Head of caudate nucleus (tissue), 42 donors: ENCODE measurements at places on chromosomes 1 and 21.

- no peak for DNase-seq
Observed at GRCh38 chr1:38074302-38074677, 27.7 kb upstream of the POU3F1 start.

DNA sequence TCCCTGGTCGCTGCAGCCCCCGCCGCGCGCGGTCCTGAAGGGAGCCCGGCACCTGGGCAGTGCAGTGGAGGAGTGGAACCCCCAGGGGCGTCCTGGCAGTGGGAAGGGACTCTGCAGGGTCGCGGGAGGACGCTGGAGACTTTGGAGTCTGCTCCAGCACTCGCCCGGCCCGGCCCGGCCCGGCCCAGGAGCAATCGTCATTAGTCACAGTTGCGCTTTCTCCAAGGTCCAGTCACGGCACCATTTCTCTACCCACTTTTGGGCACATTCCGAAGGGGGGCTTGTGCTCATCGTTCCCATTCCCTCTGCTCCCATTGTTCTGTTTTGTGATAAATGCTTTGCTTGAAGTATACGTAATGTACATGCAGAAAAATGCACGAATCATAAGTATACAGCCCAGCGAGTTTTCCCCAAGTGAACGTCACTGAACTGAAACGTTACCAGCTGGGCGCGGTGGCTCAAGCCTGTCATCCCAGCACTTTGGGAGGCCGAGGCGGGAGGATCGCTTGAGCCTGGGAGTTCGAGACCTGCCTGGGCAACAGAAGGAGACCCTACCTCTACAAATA is 999 bp downstream of the THAP3 start:
- no peak for DNase-seq

DNA sequence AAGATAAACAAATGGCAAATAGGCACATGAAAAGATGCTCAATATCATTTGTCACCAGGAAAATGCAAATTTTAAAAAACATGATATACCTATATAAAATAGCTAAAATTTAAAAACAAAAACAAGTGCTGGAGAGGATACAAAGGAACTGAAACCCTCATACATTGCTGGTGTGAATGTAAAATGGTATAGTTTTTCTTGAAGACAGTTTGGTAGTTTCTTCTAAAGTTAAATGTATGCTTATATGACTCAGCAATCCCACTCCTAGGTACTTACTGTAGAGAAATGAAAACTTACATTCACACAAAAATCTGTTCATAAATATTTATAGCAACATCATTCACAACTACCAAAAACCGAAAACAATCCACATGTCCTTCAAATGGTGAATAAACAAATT is 11.2 kb downstream of the TAF12 start:
- no peak for DNase-seq

- DNase-seq = no peak
Observed at GRCh38 chr1:109243860-109244552, 5.3 kb upstream of the CELSR2 start.

- no peak for DNase-seq
Observed at GRCh38 chr21:32001390-32001789, 128.6 kb downstream of the HUNK start.

GRCh38 chr1:45644661-45645060 is 20.8 kb upstream of the CCDC17 start:
- DNase-seq = no peak

- DNase-seq = no peak
Observed at GRCh38 chr1:185094761-185095160, 49.4 kb downstream of the RNF2 start.

GRCh38 chr1:85376356-85376755 is 88.6 kb downstream of the DDAH1 start:
- DNase-seq = no peak

DNA sequence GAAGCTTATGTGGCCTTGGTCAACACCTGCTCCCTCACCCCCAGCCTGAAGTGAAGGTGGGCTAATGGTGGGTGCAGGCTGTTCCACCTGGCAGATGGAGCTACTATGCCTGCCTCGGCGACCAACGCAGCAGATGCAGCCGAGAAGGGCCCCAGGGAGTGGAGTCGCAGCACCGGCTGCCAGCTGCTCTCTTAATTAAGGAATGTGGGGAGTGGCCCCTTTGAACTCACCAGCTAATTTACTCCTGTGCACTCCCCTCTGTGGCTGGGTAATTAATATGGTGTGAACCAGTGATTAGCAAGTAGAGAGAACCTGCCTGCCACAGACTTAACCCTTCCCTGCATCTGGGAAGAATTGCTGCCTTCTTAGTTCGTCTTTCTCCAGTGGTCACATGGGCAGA is 3.3 kb upstream of the SLAMF8 start:
- DNase-seq = no peak

DNA sequence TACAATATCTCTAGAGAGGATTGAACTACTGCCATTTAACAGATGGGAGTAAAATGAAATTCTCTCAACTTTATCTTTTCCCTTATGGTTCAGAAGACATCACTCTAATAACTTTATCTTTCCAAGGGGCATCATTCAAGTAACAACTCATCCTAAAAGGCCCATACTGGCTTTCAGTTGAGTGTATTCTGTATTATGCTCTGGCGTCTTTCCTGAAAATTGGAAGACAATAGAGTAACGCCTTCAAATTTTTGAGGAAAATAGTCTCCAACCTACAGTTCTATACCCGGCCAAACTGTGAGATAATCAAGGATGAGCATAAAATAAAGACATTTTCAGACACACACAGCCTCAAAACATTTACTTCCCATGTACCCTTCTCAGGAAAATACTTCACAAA is 103.3 kb downstream of the RERE start:
- no peak for DNase-seq

GRCh38 chr1:109197158-109198042 is 16.3 kb upstream of the SARS1 start:
- peak; percentile 40 for DNase-seq

DNA sequence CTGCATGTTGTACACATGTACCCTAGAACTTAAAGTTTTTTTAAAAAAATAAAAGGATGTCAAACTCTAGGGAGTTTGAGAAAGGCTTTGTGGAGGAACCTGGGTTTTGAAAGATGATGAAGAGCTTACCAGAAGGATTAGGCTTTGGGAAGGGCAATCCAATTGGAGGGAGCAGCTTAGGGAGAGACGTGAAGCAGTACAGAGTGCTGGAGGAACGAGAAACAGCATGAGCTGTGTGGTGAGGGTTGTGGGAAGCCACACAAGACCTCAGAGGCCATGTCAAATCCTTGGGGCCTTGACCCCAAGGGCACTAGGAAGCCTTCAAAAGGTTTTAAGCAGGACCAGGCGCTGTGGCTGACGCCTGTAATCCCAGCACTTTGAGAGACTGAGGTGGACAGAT is 8.4 kb upstream of the KPNA6 start:
- no peak for DNase-seq

DNA sequence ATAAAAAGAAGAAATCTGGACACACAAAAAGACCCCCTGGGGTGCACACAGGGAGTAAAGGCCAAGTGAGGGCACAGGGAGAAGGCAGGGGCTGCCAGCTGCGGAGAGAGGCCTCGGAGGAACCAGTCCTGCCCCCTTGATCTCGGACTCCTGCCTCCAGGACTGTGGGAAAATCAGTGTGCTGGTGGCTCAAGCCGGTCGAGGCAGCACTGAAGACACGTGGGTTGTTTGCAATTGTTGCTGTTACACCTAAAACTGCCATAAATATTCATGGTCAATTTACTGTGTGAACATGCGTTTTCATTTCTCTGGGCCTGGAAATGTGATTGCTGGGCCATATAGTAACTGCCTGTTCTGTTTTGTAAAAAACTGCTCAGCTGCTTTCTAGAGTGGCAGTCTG is 18.5 kb downstream of the IBA57 start:
- DNase-seq = no peak

DNA sequence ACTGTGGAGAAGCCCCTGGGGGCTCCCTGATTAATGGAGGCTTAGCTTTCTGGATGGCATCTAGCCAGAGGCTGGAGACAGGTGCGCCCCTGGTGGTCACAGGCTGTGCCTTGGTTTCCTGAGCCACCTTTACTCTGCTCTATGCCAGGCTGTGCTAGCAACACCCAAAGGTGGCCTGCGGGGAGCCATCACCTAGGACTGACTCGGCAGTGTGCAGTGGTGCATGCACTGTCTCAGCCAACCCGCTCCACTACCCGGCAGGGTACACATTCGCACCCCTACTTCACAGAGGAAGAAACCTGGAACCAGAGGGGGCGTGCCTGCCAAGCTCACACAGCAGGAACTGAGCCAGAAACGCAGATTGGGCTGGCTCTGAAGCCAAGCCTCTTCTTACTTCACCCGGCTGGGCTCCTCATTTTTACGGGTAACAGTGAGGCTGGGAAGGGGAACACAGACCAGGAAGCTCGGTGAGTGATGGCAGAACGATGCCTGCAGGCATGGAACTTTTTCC is 24.8 kb downstream of the PCSK9 start:
- DNase-seq = no peak

DNA sequence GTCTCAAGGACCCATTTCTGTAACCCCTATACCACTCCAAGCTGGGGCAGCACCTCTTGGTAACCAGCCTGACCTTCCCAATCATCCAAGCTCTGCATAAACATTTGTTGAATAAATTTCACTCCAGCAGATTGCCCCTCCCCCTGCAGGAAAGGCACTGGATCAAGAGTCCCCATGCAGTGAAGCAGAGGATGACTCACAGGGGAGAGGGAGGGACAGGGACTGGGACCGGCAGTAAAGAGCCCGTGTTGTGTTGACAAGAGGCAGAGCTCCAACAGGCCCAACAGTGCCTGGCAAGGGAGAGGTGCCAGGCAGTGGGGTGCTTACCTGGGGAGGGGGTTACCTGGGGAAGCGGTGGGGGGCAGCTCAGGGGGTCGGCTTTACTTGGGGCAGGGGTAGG is 32.3 kb downstream of the SLC9A1 start:
- DNase-seq = no peak

DNA sequence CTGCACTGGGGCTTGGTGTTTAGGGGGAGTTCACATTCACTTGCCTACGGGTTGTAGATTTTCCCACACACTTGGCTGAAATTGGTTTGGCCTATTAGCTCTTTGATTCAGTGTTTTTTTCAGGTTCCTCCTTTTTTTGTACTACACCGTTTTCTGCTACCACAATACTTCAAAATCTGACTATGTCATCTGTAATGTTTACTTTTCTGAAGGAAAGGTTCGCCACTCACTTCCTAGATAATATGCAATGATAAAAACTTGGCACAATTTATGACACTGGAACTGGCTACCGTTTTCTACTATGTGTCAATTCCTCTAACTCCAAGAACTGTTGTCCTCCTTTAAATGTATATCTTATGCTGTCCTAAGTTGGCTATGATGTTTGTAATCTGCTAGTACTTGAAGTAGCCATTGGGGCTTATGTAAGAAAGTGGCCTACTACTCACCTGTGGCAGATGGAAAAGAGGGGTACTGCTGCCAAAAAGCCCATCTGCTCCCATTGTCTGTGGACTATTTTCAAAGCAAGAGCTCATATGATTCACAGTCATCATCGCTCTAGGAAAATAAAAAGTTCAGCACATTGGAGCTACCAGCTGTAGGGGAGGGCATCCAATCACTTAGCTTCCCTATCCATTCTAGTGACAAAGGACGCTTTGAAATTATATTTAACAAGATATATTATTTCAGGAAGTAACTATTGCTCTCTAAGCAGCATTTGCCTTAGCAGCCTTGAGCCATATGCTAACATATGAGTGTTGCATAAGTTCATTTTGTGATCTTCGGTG is 42.4 kb upstream of the BACH1 start:
- DNase-seq = no peak

DNA sequence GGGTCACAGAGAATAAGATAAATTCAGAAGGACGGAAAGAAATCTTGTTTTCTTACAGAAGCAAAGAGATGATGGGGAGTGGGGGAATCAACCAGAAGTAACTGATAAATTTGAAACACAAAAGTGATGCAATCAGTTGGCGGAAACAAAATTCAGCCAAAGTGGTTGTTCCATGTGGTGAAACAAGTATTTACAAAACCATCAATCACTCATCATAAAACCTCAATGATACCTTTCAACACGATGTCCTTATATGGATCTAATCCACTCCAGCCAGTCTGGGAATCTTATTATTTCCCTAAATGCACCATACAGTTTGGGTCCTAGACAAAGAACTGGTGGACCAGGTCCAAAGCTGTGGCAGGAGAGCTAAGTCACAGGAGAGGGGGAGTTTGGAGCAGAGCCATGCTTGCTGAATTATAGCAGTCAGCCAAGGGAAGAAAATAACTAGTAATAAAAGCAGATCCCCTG is 303.8 kb upstream of the LRRC7 start:
- DNase-seq = no peak

DNA sequence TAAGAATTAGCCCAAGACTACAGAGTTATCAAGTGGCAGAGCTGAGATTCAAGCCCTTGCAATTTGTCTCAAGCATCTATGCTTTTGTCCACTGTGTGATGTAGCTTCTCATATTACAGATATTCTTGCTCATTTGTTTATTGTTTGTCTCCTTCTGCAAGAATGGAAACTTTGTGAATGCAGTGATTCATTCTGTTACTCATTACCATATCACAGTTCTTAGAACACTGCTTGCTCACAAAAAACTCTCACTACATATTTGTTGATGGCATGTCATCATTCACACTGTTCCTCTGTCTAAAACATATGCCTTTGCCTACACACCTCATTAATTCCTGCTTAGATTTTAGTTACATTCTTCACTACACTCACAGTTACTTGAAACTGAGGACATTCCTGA is 1198.9 kb downstream of the PLA2G4A start:
- DNase-seq = no peak

DNA sequence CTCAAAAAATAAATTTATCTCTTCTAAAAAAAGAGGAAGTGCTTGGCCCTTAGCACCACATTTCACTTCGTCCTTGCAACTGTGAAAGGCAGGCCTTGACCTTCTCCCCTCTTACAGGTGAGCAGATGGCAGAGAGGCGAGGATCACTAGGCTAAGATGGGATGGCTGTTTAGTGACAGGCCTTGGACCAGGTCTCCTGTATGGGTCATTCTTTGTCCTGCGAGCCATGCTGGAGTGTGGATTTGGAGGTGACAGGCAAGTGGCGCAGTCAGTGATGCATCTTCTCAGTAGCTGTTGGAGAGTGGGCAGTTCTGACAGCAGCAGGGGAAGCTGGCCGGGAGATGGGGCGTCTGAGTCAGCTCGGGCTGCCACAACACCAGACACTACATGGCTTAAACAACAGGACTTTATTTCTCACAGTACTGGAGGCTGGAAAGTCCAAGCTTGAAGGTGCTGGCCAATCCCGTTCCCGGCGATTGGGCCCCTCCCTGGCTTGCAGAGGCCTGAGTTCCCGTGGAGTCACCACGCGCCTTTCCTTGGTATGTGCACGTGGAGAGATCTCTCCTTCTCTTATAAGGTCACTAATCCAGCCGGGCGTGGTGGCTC is 16.5 kb downstream of the SLC27A3 start:
- no peak for DNase-seq

- DNase-seq = no peak
Observed at GRCh38 chr1:99754055-99754626, 12.3 kb downstream of the FRRS1 start.

DNA sequence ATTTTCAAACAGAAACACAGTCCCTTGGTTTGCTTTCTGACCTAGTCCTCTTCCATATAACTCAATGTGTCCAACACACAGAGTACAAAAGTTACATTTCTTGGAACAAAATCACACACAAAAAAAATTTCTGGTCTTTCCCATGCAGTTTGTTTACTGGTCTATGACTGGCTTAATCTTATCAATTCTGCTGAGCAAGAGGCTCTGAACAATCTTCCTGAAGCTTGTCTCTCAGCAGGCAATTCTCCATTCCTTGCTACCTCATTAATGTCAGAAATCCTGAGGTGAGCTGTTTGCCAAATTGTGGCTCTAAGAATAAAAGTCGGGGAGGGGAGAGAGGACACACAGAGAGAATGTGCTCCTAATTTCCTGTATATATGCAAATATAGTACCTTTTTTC is 423.6 kb downstream of the HLX start:
- no peak for DNase-seq

- peak; percentile 69 for DNase-seq
Observed at GRCh38 chr1:159211331-159212136, 6.9 kb downstream of the ACKR1 start.

GRCh38 chr1:112505878-112506277 is 2.9 kb upstream of the WNT2B start:
- DNase-seq = no peak
